Stimulated activated CD4-positive, alpha-beta T cell treated with anti-CD3 and anti-CD28 coated beads, Interleukin-1b, Interleukin-23, amount 100 ng/mL, for 48 hours (primary cell): ENCODE measurements at places on chromosomes 16 and 17.

DNA sequence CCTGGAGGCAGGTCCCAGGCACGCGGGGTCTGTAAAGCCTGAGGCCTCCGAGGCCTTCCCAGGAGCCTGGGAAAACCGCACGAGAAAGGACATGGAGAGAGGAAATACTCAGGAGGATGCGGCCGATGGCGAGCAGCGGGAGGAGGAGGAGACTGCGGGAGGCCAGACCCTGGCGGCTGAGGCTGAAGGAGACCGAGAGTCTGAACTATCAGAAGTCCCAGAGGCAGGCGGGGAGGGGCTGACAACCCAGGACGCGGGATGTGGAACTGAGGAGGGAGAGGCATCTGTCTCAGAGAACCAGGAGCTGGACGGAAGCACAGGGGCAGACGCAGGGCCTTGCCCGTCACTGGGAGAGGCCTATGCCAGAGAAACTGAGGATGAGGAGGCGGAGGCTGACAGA lies 2.4 kb downstream of the APOBR start:
- DNase-seq = no peak

GRCh38 chr17:2710071-2710802 lies 1.3 kb downstream of the CLUH start:
- no peak for DNase-seq

GRCh38 chr16:8694795-8695728 lies 20.6 kb downstream of the ABAT start:
- DNase-seq = no peak

GRCh38 chr16:1979271-1980029 lies 1.8 kb downstream of the NOXO1 start:
- DNase-seq = peak; percentile 40

- DNase-seq = no peak
Observed at GRCh38 chr17:76957678-76958464, 89.7 kb downstream of the MGAT5B start.

DNA sequence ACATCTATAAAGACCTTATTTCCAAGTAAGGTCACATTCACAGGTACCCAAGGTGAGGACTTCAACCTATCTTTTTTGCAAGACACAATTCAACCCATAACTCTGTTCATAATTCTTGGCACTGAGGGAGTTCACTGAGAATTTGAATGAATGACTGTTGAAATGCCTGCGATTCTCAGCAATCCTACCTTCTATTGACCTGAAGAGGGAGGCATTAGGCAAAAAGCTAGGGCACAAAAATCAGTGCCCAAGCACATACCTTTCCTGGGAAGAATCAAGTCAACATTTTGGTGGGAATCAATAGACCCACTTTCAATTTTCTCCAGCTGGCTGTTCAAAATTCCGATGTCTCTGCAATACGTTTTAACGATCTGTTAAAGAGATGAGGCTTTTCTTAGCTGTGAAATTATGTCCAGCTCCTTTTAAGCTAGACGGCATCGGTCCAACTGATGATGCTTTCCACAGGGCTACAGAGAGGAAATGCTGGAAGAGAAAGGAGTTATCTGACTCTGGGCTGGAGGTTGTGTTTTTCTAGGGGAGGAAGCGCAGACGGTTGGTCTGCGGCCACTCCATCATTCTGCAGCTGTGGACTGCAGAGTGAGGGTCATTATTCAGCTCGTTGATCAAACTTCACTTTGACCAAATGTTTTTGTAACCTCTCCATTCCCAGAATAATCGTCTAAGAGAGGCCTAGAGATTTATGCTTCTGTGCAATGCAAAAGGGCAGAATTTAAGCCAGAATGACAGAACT lies 25.2 kb downstream of the BCO1 start:
- no peak for DNase-seq

- DNase-seq = no peak
Observed at GRCh38 chr17:74865504-74866197, 6.0 kb upstream of the GRIN2C start.

GRCh38 chr16:3727806-3728381 lies 10.6 kb upstream of the TRAP1 start:
- no peak for DNase-seq

GRCh38 chr16:83318390-83318789 lies 489.4 kb upstream of the HSBP1 start:
- DNase-seq = no peak

- no peak for DNase-seq
Observed at GRCh38 chr17:66849851-66850580, 15.1 kb downstream of the CACNG5 start.

- no peak for DNase-seq
Observed at GRCh38 chr16:83847371-83848225, 39.8 kb downstream of the HSBP1 start.

- DNase-seq = no peak
Observed at GRCh38 chr17:37510056-37510455, 20.4 kb downstream of the DUSP14 start.

DNA sequence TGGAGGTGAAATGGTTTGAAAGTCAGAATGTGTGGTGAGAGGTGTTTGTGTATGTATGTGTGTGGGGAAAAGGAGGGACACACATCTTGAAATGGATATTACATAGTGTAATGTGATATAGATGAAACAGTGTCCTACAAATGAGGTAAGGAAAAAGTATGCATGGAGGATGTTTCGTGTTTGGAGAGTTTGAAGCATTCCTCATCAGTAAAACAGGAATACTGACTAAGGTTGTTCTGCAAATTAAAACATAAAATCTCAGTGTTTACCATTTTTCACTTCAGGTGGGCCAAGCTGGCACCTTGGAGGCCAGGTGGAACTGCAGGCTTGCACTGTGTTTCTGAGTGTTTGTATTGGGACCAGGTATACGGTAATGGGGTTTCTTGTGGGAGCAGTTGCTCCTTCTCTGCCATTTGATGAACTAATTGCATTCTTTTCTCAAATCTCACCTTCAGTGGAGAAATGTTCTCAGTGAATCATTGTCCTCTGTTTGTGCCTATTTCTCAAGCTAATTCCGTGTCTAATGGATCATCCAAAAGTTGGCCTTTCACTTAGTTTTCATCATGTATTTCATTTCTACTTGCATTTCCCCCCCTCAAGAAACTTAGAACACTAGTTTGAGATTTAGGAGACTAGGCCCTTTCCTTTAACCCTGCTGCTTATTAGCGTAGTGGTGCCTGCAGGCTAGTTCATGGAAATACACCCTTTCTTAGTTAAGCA lies 8.2 kb upstream of the TBKBP1 start:
- DNase-seq = no peak
